ENCODE measurements at places on chromosomes 1 and 21. TPM values are rescaled to one million over a fixed set of nuclear protein-coding genes. Genes with fewer than 3 reads are reported as not detected.

DNA sequence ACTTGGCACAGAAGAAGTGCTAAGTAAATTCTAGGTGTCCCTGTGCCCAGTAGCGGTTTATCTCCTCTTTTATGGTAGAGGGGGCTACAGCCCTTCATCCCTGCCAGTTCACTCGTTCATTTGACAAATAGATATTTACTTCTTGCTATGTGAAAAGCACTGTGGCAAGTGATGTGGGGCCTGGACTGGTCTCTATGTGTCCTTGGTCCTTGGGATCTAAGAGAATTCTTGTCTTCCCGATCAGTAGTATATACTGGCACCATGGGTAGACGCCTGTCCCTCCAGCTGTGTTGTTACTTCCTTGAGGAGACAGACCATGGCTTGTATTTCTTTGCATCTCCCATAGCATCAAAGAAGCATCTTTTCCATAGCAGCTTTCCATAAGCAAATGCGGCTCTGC lies 29.7 kb downstream of the EIF2D start:
- no peak for DNase-seq

- no peak for DNase-seq
Observed at GRCh38 chr1:51281807-51282206, 45.7 kb downstream of the RNF11 start.

DNA sequence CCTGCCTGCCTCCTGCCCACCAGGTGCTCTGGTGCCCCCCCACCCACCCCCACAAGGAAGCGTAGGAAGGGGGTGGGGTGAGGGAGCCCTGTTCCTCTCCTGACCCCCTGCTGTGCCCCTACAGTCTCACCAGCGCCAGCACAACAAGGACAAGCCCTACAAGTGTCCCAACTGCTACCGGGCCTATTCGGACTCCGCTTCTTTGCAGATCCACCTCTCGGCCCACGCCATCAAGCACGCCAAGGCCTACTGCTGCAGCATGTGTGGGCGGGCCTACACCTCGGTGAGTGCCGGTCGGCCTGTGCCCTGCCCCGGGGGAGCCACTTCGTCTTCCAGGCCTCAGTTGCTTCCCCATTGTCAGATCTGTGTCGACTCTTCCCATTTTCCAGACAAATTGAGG lies 25.9 kb downstream of the A3GALT2 start:
- DNase-seq, result no peak

GRCh38 chr1:218588540-218589172 lies 243.5 kb downstream of the TGFB2 start:
- no peak for DNase-seq

DNA sequence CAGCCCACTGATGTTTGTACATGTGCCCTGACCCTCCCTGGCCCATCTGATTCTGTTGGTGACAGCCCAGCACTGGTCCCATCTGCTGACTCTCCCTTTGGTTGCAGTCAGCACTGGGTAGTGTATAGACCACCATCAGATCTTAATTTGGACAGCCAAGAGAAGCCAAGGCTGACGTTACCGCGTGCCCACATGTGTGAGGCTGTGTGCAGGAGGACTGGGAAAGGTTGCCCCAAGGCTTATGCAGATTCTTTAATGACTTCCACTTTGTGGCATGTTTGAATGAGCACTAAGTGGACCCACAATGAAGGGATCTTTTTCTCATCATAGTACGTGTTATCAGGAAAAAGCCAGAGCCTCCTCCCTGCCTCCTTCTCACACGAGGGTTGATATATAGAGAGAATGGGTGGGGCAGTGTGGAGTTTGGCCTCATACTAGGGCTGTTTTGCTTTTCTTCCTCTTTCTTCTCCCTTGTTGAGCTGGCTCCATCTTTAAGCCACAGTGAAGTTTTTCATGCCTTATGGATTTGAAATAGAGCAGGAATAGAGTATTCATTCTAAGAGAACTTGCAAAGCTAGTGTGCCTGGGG lies 93.5 kb downstream of the NAV1 start:
- no peak for DNase-seq

DNA sequence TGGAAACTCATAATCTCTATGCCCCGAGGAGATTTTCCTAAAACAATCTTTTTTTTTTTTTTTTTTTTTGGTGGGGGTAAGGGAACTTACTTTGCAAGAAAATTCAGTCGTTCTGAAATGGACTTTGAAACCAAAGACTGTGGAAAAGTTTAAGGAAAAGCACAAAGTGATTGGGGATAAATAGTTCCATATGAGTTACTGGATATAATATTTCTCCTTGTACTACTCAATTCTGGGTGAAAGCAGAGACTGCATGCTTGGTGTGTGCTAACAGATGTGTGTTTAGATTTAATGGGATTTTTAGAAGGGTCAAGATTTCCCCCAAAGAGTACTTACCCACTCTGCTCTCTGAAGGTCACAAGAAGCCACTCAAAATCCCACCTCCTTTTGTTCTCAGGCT lies 204.9 kb upstream of the USP24 start:
- DNase-seq, result no peak

DNA sequence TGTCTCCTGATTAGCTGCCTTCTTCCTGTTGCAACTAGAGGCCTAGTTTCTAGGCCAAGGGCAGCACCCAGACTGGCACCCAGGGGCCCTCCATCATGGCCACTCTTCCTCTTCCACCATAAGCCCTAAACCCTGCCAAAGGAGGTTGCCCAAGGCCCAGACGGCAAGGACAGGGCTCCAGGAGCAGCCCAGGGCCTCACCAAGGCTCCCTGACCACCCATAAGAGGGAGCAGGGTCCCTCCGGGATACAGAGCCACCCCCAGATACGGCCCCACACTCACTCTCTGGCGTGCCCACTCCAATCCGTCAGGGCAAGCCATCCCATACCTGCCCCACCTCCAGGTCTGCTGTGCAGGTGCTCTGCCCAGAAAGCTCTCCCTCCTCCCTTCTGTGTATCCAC lies 79.9 kb downstream of the ITPKB start:
- no peak for DNase-seq

DNA sequence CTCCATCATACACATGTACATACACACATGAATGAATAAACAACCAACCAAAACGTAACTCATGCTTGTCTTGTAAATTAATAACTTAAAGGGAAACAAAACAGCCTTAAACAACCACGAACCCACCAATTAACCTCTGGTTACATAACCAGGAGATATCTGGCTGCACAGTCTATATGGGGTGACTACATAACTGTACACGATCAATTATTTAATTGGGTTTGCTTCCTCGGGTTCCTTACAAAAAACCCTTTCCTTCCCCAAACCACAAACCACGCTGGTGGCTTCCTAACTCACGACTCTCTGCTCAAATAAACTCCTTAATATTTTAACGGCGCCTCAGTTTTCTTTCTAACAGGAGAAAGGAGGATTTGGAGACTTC lies 744 bp downstream of the ZNF670 start:
- peak; percentile 39 for DNase-seq

CFHR1 gene
- not detected for total RNA-seq

DNA sequence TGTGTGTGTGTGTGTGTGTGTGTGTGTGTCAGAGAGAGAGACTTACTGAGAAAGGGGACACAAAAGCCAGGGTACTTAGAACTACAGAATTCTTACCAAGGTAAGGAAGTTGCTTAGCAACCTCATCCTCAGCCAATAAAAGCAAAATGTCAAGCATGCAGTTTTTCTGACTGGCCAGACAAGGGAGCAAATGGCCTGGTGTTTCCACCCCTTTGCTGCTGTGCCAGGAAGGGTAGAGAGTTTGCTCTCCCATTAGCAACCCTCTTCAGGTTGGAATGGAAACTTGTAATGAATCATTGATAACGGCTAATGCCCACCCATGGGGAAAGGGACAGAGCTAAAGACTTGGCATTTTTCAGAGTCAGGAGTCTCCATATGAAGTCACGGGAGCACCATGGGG lies 10.6 kb downstream of the RXRG start:
- no peak for DNase-seq

GPR25 gene
- total RNA-seq, result 0.65 TPM

RCSD1 gene
- total RNA-seq, result not detected

LCE1F gene
- not detected for total RNA-seq

GRCh38 chr21:43352568-43353281 lies 74.2 kb downstream of the SIK1 start:
- DNase-seq, result no peak

FCRL6 gene
- not detected for total RNA-seq

DNA sequence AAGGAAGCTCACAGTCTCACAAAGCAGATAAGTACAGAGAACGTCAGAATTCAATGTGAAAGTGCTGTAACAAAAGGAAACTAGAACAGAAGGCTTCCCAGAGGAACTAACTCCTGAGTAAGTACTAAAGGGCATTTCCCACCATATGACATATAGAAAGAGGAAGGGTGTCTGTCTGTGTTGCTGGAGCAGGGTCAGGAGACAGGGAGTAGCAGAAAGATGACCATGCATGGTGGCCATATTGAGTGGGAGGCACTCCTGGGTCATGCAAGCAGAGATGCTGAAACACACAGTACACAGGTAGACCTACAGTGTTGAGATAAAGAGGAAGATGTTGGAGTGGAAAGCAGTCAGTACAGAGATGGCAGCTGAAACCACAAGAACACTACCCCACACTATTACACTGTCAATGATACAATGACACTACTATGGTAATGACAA lies 47.3 kb downstream of the SLC25A24 start:
- no peak for DNase-seq

GRCh38 chr1:206935491-206936067 lies 10.7 kb downstream of the PIGR start:
- DNase-seq, result no peak

DNA sequence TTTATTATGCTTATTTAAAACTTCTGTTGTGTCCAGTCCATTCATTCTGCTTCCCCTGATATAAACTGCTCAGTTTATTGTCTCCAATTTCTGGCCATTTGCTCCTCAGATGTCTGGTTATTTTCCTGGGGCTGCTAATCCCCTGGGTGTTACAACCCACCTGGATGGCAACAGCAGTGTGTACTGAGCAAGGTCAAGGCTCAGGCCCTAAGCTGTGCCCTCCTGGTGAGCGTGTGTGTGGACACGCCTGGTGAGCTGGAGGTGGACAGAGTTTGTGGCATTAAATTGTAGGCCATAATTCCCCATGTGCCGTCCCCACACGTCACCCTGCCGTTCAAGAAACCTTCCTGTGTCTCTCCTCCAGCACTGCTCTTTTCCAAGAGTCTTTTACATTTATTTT lies 18.1 kb upstream of the KIF1B start:
- DNase-seq, result no peak

GRCh38 chr1:62452951-62453350 lies 16.1 kb downstream of the USP1 start:
- DNase-seq, result no peak

PRAMEF10 gene
- not detected for total RNA-seq

GRCh38 chr1:26373789-26374188 lies 1.2 kb upstream of the ZNF683 start:
- DNase-seq, result no peak

PLEKHG5 gene
- 17.4 TPM for total RNA-seq

MARK1 gene
- 5.4 TPM for total RNA-seq

HPCAL4 gene
- total RNA-seq, result 0.07 TPM

OR6K6 gene
- total RNA-seq, result not detected

DNA sequence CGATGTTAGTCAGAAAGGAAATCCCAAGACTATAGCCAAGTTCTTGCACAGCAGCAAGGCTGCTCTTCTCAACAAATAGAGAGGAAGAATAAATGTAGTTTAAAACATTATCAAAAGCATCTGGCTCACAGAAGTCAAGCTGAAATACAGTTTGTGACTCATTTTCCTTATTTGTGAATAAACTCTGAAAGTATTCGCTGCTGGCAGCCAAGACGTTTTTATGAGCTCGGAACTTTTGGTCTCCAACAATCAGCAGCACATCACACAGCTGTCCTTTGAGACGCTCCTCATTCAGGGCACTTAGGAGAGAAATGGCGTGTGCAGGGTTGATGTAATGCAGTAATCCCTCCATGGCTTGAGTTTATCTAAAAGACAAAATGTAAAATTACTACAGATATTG lies 16.4 kb downstream of the ZBTB21 start:
- DNase-seq, result no peak

GRCh38 chr1:80846966-80847365 lies 953.8 kb upstream of the ADGRL2 start:
- DNase-seq, result no peak

DNA sequence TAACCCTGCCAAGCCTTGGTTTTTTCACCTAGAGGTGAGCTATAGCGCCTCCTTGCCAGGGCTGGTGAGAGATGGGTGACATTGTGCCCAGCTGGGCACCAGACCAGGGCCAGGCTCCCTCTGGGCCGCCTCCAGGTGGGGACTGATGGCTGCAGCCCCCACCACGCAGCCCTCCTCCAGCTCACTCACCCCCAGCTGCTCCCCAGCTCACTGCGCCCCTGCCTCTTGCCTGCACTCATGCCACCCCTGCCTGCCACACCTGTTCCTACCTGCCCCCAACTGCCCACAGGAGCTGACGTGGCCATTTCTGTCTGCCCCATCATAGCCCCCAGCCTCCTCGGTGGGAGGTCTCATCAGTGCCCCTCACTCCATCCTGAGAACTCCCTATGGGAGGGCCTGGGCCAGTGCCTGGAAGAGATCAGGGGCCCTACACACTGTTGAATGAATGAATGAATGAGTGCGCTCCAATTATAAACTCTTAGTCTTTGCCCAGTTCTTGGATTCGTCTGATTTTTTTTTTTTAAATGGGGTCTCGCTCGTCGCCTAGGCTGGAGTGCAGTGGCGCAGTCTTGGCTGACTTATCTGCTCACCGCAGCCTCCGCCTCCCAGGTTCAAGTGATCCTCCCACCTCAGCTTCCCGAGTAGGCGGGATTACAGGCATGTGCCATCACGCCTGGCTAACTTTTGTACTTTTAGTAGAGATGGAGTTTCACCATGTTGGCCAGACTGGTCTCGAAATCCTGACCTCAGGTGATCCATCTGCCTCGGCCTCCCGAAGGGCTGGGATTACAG lies 26.4 kb upstream of the VPS13D start:
- no peak for DNase-seq

DNA sequence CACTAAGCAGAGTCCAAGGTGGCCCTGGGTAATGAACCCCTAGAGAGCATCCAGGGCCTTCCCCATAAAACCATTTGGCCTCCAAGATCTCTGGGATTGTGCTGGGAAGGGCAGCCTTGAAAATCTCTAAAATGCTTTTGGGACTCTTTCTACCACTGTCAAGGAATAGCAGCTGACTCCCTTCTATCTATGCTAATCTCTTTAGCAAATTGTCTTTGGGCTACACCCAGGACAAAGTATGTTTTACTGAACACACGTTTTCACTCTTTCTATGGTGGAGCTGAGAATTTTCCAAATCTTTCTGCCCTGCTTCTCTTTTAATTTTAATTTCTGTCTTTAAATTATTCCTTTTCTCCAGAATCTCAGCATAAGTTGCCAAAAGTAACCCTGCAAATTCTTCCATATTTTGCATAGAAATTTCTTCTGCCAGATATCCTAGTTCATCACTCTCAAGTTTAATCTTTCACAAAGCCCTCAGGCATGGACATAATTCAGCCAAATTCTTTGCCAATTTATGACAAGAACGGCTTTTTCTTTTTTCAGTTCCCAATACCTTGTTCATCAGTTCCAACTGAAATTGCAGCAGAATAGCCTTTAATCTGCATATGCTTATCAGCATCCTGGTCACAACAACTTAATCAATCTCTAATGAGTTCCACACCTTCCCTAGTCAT lies 687.0 kb upstream of the ADGRL4 start:
- no peak for DNase-seq

MED8 gene
- total RNA-seq, result 25.2 TPM

ENAH gene
- total RNA-seq, result 37.7 TPM

- no peak for DNase-seq
Observed at GRCh38 chr21:30718239-30718909, at the start of gene KRTAP21-3. Gene KRTAP21-3, minus strand, starts transcription at chr21:30718777. Its CDS starts 18 bp downstream, at chr21:30718759.

- DNase-seq, result no peak
Observed at GRCh38 chr1:232932486-232933425, 17.7 kb upstream of the NTPCR start.

CLCA1 gene
- total RNA-seq, result not detected

CR1L gene
- not detected for total RNA-seq
